ENCODE measurements at places on chromosomes 5 and 9. TPM values are rescaled to one million over a fixed set of nuclear protein-coding genes. Genes with fewer than 3 reads are reported as not detected.

The KCTD16 gene
- not detected for total RNA-seq

The PRR16 gene
- total RNA-seq, result 2.8 TPM

The TERT gene
- not detected for total RNA-seq

The DPP7 gene
- 144 TPM for total RNA-seq

The LHFPL2 gene
- 11.1 TPM for total RNA-seq

The EGFLAM gene
- 3.8 TPM for total RNA-seq

The RNF180 gene
- 10.7 TPM for total RNA-seq

The TAF11L13 gene
- total RNA-seq, result not detected

The AQP7 gene
- 12.3 TPM for total RNA-seq

The AK1 gene
- 35.4 TPM for total RNA-seq

The CTNND2 gene
- total RNA-seq, result 0.76 TPM

The SAPCD2 gene
- total RNA-seq, result 18.4 TPM

The PHF24 gene
- total RNA-seq, result 2.1 TPM

The LRRC14B gene
- total RNA-seq, result not detected

DNA sequence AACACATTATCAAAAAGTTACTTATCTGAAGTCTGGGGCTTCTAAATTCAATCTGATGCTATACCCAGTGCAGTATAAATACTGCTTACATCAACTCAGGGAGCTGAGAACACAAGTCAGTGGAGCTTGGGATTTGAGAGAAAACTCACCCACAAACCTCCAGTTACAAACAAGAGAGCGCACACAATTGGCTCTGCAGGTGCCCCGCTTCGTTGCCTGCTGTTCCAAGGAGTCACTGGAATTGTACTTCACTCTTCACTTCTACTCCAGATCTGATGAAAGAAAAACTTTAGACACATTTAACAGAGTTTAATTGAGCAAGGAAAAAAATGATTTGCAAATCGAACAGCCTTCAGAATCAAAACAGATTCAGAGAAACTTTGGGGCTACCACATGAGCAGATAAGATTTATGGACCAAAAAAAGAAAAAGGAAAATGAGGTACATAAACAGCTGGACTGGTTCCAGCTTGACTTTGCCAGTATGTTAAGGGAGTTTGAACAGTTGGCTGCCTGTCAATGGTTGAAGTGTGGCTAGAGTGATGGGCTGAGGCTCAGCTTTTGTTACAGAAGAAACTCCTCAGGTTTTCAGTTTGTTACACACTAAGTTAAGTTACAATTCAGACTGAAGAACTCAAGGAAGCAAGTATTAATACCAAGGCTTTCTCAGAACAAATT lies 156.6 kb downstream of the AOPEP start:
- no peak for DNase-seq

DNA sequence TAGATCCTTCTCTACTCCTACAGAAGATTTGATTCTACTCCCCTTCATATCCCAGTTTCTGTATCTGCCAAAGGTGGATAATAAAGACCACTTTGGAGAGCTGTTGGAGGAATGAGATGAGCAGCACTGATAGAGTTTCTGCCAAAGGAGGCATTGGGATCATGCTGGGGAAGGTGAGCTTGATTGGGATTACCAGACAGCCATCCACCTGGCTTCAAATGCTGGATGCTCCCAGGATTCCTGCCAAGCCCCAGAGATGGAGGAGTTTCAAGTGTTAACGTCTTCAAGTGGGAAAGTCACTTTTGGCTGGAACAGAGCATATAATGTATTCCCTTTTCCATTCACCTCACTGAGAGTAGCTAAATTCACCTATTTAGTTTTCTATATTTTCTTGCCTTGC lies 348.4 kb downstream of the TRIM32 start:
- DNase-seq, result no peak

- DNase-seq, result no peak
Observed at GRCh38 chr5:138709202-138709601, 44.0 kb upstream of the CTNNA1 start.

GRCh38 chr9:122403381-122404000 lies 32.7 kb downstream of the PTGS1 start:
- no peak for DNase-seq

DNA sequence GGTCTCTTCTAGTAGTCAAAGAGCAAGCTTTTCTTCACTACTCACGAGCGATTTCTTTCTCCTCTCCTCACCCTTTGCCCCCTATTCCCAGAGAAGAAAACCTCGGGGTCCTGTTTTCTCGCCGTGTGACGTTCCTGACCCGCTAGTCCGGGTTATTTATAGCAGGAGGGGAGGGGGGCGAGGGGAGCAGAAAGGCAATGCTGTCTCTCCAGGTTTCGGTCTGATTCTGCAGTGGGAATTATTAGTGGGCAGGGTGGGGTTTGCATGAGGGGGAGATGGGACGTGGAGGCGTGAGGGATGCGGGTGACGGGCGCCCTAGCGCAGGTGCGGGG lies 847 bp upstream of the GABRB2 start:
- no peak for DNase-seq

DNA sequence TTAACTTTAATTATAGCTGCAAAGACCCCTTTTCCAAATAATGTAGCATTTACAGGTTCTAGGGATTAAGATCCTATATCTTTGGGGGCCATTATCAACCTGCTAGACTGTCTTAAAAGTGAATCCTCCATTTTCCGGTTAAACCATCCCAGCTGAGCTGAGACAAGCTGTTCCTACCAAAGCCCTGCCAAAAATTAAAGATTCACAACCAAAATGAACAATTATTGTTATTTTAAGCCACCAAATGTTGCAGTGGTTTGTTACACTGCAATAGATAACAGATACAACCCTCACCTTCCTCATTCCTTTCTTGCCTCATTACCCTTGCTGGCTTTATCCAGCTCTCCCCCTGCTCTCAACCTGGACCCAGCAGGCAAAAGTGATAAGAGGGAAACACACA lies 343.4 kb downstream of the CDK5RAP2 start:
- no peak for DNase-seq

DNA sequence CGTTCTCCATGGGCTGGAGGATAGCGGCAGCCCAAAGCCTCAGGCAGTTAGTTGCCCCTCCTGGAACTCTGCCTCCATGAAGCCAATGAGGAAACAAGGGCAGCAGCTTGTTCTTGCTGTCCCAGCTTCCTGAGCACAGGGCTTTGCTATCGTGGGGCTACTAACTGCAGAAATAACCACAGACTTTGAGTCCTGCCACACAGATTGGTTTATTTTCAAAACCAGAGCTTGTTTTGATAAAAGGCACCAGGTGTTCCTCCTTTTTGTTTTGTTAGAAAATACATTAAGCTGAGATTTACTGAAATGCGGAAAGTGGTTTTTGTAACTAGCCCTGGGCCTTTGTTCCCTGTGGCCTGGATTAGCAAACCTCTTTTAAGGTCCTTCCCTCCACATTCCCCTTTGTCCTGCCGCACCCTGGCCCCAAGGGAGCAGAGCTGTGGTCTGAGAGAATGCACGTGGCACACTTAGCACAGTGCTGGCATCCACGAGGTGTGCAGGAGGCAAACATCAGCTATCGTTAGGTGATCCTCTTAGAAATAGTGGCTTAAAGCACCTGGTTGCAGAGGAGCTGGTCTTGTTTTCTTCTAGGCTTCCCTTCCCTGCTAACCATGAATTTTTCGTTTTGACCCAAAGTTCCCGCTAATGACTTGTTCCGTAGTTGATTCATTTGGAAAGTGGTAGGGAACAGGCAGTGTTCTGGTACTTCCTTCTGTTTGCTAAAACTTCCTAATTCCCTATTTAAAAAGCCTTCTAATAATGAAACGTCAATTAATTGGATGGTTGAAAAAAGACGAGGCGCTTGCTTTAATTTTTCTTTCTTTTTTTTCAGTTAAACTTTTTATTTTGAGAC lies 21.5 kb downstream of the MVB12B start:
- peak; percentile 81 for DNase-seq

GRCh38 chr9:27086818-27087680 lies 22.0 kb upstream of the TEK start:
- DNase-seq, result no peak

DNA sequence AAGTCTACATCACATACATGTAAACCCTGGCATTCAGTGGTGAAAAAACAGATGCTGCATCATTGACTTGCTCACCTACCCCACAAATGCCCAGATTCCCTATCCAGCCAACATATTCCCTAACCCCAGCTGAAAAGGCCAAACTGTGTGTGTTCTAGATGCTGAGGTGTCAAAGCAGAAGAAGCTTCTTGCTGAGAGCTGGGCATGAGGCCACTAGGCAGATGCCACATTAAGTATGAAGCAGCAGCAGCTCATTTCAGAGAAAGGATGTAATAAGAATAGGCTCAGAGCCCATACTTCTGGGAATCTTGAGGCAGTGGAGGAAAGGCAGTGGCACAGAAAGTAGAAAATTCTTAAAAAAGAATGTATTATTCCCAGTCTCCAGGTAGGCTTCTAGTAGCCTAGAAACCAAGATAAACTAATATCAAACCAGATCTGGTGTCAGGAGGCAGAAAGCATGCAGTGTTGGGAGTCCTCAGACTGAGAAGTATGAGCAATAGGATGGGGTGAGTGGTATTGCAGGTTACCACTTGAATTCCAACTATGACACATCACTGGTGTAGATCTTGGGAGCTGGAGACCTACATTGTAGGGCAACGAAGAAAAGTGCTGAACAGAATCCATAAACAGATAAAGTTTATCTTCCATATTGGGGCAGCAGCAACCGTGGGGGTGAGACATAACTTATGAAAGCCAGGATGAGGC lies 71.9 kb upstream of the GRHPR start:
- DNase-seq, result no peak

- no peak for DNase-seq
Observed at GRCh38 chr9:107024193-107024592, 161.2 kb downstream of the ZNF462 start.

GRCh38 chr9:112224401-112225289 lies 49.5 kb upstream of the SUSD1 start:
- DNase-seq, result no peak

DNA sequence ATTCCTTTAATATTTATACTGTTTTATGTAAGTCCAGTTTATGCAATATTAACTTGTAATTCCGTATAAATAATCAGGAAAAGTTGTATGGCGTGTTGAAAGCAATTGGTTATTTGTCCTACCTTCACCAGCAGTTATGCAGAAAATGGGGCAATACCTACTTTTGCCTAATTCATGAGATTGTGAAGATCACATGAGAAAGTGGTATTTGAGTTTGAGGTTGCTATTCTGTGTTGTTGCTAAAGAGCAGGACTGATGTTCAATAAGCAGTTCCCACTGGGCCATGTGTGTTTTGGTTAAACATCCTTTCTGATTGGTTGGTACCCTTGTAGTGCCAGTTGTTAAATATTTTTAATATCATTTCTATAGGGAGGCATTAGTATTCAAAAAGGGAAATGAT lies 3.2 kb downstream of the TGFBR1 start:
- DNase-seq, result no peak

GRCh38 chr5:60248901-60249300 lies 355.4 kb upstream of the PDE4D start:
- DNase-seq, result peak; percentile 16

DNA sequence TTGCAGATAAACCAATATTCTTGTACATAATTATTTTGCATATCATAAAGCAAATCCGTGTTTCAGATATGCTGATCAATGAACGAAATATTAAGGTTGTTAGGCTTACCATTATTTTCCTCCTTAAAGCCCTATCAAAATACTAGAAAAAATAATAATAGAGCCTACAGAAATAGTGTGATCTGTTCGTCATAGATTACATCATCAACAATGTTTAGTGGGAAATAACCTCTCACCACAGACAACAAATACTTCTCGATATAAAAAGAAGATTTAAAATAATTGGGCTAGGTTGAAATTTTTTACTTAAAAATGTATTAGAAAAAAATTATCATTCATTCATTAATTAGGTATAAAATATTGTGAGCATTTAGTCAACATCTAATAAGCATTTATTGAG lies 71.0 kb upstream of the ADCY2 start:
- no peak for DNase-seq

- no peak for DNase-seq
Observed at GRCh38 chr5:68180121-68181038, 35.2 kb upstream of the PIK3R1 start.

DNA sequence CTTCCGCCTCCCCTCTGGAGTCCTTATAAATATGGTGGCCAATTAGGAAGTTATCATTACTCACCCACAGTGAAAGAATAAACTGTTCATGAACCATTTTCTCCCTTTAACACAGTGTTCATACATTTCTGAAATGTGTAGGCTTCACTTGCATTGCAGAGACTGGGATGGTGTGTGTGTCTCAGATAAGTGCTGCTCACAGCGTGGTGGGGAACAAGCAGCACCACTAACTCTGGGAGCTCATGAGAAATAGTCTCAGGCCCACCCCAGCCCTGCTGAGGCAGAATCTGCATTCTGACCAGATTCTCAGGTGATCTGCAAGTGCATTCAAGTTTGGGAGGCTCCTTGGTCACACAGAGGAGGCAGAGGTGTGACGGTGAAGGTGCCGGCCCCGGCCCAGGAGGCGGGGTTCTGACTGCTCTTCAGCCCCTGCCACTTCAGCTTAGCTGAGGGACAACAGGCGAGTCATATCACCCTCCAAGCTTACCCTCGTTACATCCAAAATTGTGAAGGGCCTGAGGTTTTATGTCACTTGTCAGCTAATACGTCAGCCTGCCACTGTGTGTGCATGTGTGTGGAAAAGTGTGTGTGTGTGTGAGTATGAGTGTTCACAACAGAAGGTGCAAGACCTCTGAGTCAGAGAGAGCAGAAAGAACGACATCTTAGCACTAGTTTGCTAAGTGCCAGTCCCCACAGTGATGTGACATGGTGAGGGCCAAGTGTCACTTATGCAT lies 34.7 kb downstream of the DAP start:
- no peak for DNase-seq

DNA sequence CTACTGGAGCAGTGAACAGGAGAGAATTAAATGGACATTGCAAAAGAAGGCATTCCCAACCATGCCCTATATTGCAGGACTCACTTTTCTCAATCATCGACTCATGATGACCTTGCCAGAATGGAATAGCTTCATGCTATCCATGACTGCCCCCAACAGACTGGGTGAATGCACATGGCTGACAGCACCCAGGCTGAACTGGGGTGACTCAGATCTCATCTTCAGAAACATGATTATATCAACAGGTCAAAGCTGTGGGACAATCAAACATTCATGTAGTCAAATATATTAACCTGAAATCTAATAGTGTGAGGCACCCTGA lies 34.7 kb upstream of the MIER3 start:
- no peak for DNase-seq

DNA sequence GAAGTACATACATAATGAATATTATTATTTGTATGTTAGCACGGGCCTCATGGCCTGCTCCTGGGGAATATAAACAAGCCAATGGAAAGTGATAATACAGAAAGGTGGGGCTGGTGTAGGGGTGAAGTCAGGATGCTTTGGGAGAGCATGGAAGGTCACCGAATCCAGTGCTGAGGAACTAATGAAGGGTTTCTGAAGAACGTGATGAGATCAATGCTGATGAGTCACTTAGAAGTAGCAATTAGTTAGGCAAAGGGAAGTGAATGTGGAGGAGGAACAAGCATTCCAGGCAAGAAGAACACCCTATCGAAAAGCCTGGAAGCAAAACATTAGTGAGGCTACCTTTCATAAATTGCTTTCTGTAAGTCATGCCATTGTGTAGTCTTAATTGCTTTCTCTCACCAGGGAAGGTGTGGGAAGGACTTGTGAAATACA lies 2.1 kb downstream of the ANXA1 start:
- DNase-seq, result no peak

All from lower leg skin (tissue), 4 donors.